ENCODE measurements at places on chromosomes 12 and 14.

DNA sequence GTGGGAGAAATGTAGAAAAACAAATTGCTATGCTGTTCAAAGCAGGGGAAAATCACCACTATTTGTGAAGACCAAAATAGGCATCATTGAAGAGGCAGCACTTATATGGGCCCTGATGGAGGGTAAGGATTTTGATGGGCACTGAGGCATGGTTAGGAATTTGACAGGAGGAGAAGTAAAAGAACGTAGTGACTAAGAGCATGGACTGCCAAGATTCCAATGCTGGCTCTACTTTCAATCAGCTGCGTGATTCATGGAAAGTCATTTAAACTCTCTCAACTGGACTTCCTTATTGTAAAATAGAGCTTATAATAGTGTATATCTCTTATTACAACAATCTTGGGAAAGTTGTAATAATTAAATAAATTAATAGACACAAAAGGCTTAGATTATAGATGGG, 267.7 kb upstream of the G2E3 start:
- DNase-seq, result peak; percentile 12

DNA sequence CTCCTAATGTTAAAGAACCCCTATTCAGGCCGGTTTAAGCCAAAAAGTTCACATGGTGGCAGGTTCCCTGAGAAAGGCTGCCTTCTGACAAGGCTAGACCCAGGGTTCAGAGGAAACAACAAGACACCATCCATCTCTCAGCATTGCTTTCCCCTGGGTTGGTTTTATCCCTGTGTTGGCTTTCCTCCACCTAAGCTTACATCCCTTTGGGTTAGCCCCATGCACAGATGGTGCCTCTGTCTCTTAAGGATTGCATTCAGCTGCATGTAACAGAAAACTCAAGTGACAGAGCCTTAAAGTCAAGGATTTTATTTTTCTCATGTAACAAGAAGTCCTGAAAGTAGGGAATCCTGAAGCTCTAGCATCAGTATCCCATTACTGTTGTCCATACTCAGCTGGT, 42.8 kb upstream of the RIN3 start:
- no peak for DNase-seq

DNA sequence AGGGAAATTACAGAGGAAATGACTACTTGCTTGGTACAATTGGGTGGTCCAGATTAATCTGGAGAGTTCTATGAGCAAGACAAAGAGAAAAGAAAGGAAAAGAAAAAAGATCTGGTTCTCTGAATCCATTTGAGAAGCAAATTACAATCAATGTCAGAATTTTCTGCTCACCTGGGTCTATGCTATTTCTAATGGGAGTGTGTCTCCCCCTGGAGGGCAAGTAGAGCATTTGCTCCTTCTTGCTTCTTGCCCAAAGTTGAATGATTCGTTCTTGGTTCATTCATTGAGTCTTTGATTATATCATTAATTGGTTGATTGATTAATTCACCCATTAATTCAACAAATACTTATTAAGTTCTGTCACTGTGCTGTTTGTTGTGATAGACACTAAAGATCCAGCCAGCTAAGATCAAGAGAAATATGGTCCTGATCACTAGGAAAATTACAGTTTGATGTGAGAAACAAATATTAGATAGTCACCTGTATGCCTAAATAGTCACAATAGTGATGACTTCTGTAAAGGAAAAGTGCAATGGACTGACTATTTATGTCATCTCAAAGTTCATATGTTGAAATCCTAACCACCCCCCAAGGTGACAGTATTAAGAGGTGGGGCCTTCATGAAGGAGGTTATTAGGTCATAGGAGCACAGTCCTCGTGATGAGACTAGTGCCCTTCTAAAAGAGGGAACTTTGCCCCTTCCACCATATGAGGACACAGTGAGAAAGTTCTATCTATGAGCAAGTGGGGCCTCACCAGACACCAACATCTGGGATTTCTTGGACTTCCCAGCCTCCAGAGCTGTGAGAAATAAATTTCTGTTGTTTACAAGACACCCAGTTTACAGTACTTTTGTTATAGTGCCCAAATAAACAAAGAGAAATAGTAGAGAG, 8.0 kb upstream of the ASB8 start:
- DNase-seq, result peak; percentile 53

GRCh38 chr12:2557597-2557996, 237.2 kb upstream of the FKBP4 start:
- no peak for DNase-seq

DNA sequence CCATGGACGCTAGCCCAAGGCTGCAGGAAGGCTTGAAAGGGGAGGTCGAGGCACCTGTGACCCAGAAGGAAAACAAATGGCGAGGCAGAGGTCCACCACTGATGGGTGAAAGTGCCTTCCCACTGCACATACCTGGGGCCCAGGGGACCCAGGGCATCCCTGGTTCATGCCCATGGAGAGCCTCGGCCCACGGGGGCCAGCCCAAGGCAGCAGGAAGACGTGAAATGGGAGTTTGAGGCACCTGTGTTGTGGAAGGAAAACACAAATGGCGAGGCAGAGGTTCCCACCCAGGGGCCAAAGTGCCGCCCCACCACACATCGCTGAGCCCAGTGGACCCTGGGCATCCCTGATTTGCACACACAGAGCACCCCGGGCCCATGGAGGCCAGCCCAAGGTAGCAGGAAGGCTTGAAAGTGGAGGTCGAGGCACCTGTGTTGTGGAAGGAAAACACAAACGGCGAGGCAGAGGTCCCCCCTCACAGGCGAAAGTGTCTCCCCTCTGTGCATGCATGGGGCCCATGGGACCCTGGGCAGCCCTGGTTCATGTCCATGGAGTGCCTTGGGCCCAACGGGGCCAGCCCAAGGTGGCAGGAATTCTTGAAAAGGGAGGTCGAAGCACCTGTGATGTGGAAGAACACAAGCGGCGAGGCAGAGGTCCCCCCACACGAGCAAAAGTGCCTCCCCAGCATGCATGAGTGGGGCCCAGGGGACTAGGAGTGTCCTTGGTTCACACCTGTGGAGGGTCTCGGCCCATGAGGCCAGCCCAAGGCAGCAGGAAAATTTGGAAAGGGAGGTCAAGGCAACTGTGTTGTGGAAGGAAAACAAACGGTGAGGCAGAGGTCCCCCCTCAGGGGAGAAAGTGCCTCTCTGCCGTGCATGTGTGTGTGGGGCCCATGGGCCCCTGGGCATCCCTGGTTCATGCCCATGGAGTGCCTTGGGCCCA, 383.3 kb downstream of the ALG10 start:
- DNase-seq, result peak; percentile 1

- DNase-seq, result no peak
These were observed 4.4 kb upstream of the KRT85 start for GRCh38 chr12:52371716-52372115.

DNA sequence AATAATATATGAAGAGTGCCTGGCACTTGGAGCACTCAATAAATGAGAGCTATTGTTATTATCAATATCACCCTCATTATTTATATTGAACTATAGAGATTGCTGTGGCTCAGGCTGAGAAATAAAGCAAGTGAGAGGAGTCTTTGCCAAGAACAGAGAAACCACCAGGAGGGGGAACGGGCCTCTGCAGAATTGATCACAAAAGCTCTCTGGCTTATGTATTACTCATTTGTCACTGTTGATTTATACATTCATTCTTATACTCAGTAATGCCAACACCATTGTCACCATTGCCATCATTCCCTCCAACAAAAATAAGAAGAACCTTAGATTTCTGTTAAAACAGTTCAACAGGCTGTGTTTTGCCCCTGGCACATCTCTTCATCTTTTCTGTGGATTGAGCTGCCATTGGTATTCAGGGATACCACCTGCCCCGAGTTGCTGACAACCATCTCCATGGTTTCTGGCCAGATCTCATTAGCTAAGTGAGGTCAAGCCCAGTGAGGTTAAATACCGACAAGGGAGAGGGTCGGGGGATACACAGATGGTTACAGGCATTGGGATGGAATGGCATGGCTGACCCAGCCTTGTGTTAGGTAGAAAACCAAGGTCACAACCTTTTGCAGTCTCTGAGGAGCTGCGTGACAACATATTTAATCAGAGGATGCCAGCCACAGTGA, 21.8 kb upstream of the PCNX1 start:
- no peak for DNase-seq

GRCh38 chr14:50007123-50007903, 109.1 kb downstream of the VCPKMT start:
- no peak for DNase-seq

GRCh38 chr14:64506721-64507120, 2.2 kb downstream of the ZBTB1 start:
- no peak for DNase-seq

DNA sequence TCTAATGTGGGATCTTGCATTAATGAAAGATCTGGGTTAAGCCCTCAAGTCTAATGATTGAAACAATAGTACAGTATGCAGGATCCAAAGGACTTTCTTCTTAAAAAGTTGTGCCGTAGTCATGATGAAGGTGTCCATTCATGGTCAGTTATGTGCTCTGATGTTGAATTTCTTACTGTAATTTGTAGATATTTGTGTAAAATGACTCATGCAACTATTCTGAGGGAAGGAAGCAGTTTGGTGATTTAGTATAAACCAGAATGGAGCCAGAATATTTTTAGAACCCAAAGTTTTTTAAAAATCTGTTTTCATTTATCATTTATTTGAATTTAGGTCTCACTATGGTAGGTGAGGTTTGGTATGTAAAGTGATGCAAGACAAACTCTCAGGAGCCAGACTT, 151.2 kb downstream of the AKAP6 start:
- no peak for DNase-seq

- DNase-seq, result no peak
These were observed 89.5 kb upstream of the HECTD1 start for GRCh38 chr14:31297112-31297511.

DNA sequence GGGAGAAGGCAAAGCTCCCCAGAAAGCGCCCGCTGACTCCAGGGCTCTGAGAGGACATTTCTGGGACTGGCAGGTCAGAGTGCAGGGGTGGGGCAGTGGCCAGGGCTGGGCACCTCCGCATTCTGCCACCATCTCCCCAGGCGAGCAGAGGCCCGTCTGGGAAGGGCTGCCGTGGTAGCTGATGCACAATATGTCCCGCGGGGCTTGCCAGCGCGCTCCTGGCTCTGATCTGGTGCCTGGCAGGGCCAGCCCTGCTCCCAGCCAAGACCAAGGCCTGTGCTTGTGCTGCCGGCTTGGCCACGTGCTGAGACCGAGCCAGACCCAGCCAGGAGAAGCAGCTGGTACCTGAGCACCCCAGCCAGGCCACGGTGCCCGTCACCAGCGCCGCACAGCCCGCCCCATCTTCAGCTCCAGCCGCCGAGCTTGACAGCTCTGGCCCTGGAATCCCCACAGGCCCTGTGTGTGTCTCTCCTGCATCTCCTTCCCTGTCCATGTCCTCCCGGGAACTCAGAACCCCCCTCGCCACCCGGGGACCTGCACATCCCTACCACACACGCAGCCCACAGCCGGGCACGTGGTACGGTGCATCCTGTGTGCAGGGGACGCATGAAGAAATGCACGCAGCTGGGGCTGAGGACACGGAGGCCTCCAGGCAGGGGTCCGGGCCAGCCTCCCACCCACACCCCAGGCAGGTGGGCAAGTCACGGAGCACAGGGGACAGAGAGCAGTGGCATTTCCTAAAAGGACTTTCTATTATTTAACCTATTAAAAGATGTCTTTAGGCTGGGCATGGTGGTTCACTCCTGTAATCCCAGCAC, 68.6 kb upstream of the C14orf180 start:
- DNase-seq, result no peak

- no peak for DNase-seq
These were observed 9.7 kb downstream of the DDX47 start for GRCh38 chr12:12822886-12823285.

GRCh38 chr12:56996793-56997545, 9.4 kb downstream of the ZBTB39 start:
- DNase-seq, result no peak

- DNase-seq, result no peak
These were observed 174.9 kb upstream of the RASSF8 start for GRCh38 chr12:25783566-25783965.

DNA sequence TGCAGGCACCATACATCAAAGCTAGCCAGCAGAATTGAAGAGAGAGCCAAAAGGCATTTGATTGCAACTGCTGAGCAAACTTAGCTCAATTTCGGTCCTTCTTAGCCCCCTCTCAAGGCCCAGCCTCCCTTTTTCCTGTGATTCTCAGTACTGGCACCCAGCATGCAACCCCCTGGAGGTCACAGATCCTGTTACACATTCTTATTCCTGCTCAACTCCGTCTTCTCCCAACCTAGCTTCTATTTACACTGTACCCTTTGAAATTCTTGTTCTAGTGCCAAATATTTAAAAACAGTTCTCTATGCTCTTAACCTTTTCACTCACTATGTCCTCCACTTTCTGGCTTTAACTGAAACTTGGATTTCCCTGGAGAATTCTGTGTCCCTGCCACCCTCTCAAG, 131.3 kb upstream of the CPSF6 start:
- no peak for DNase-seq

GRCh38 chr12:79274501-79275064, 410.0 kb downstream of the SYT1 start:
- no peak for DNase-seq

- no peak for DNase-seq
These were observed 328.3 kb upstream of the RTL1 start for GRCh38 chr14:101231828-101232227.

- DNase-seq, result no peak
These were observed 54.4 kb downstream of the BICD1 start for GRCh38 chr12:32161058-32161457.

DNA sequence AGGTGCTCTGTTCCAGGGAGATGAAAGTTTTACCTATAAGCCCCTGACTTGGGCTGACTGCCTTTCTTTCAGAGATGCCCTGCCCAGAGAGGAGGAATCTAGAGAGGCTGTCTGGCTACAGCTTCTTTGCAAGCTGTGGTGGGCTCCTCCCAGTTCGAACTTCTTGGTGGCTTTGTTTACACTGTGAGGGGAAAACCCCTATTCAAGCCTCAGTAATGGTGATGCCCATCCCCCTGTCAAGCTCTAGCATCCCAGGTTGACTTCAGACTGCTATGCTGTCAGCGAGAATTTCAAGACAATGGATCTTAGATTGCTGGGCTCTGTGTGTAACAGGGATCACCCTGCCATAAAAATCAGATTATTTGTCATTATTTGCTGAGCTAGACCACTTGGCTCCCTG, 377.6 kb downstream of the FLRT2 start:
- no peak for DNase-seq

- no peak for DNase-seq
These were observed 111.2 kb downstream of the CAPZA3 start for GRCh38 chr12:18849080-18849479.

DNA sequence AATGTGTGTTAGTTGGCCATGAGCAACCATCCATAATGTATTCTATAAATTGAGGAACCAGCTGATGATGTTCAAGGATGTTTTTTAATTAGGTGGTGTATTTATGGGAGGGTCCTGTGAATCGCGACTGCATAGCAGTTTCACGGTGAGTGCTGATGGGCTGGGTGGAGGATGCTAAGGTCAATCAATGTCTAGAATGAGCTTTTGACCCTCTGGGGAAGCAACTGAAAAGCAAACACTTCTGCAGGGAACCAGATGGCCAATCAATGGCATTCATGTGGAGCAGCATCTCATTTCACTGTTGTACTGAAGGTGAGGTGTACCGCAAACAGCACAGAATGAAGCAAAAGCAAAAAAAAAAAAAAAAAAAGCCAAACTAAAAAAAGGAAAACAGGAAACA, 676.1 kb upstream of the TMEM132C start:
- DNase-seq, result no peak

Measured in urothelium cell line (cell line).